ENCODE measurements at places on chromosomes 3 and 15.

DNA sequence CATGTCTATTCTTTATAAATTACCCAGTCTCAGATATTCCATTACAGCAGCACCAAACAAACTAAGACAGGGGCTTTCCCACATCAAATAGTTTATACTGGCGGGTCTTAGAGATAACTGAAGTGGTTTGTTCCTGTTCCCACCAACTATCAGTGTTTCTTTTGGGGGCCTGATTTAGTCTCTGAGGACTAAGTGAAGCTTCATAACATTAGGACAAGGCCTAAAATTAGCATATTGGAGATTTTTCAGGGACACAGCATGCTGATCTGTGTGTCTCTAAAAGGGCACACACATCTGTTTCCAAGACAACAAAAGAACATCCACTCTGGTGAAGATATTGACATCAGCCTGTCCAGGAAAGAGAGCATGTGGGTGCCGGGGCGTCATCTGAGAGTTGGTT lies 72.6 kb upstream of the SEMA6D start:
- no peak for DNase-seq

DNA sequence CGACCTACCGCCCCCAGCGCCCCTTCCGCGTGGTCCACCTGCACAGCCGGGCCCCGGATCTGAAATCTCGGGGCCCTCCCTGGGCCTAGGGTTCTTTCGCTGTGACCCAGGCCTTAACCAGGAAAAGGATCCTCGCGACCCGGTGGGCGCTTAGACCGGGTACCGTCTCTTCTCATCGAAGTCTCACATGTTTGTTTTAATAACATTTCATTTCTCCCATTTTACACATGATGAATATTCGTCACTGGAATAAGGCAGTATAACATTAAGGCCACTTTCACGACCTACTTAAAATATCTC lies 277 bp upstream of the DALRD3 start:
- DNase-seq = no peak

- DNase-seq = no peak
Observed at GRCh38 chr3:61111825-61112224, 139.4 kb downstream of the FHIT start.

GRCh38 chr15:69417581-69417980 lies 3.4 kb downstream of the KIF23 start:
- no peak for DNase-seq

DNA sequence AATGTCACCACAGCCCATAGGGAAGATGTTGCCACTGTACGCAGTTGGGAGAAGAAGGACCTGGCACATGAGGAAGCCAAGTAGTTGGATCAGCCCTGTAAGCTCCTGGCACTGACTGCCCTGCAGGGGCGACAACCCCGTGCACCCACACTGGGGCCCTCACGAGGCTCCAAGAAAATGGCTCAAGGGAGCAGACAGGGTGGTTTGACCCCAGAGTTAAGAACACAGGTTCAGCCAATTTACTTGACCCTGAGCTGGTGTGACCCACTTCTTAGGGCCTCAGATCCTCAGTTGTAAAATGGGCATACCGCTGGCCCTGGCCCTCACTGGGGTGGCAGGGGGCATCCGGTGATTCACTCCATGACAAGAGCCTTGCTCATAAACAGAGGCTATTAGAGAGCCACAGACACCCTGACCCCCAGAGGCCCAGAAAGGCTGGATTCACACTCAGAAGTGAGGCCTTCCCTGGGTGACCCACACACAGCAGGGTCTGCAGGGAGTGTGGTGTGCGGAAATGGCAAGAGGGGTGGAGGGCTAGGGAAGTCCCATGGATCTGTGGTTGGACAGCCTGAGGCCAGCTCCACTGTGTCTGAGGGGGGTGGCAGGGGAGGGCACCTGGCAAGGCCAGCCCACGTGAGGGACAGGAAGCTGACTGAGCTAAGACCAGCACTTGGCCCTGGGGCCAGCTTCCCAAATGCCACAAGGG lies 1.7 kb upstream of the HHATL start:
- DNase-seq = no peak

GRCh38 chr15:47390208-47390765 lies 327.0 kb upstream of the SEMA6D start:
- DNase-seq = no peak

GRCh38 chr3:45796902-45797637 lies 734 bp upstream of the SLC6A20 start:
- no peak for DNase-seq
